NCI-H2227 treated with DMSO at 0.1 percent for 48 hours (cell line): ENCODE measurements at places on chromosomes 5 and 9.

DNA sequence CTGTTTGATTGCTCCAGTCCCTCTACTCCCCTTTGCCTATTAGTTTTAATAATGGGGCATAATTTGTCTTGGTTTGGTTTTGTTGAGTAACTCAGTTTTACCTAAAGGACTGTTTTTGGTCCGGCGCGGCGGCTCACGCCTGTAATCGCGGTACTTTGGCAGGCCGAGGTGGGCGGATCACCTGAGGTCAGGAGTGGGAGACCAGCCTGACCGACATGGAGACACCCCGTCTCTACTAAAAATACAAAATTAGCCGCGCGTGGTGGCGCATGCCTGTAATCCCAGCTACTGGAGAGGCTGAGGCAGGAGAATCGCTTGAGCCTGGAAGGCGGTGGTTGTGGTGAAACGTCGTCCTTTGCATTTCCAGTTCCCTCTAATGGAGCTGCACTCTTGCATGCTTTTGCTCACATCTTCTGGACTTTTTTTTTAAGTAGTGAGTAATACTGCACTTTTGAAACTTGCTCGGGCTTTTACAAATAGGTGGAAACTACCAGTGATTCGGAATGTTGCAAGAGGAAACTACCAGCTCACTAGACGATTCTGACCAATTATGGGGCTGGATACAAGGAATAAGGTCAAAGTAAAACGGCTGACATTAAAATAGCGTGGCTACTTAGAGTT, 721 bp upstream of the MAML1 start:
- DNase-seq: peak; percentile 61

GRCh38 chr9:76866689-76867088, 39.2 kb downstream of the PRUNE2 start:
- DNase-seq: no peak

DNA sequence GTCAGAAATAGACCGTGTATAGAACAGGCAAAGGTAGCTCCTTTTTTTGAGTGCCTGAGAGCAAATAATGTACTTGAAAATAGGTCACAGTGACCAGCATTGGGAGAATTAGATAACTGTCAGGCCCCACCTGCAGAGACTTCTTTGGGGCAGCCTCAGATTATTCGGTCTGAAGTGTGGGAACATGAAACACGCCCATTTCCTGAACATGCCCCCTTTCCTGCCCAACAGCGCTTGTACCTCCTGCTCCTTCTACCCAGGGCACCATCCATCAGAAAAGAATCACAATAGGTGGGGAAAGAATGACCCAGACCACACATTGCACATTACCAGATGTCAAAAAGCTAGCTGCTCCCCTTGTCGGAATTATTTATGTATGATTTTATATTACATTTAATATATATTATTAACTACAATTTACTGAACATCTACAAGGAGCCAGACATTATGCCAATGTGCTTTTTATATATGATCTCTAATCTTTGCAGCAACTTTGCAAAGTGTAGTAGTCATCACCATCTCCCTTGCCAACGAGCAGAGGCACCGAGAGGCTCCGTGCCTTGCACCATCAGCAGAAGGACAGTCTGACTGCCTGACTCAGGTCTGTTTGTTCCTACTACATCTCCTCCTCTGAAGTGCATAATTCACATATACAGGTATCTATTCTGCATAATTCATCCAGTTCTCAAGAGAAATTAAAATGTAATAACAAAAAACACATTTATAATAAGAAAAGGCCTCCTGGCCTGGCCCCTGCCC, 39.5 kb downstream of the PTPN3 start:
- DNase-seq: no peak

GRCh38 chr9:82122731-82123130, 134.2 kb downstream of the SPATA31D1 start:
- DNase-seq: no peak

DNA sequence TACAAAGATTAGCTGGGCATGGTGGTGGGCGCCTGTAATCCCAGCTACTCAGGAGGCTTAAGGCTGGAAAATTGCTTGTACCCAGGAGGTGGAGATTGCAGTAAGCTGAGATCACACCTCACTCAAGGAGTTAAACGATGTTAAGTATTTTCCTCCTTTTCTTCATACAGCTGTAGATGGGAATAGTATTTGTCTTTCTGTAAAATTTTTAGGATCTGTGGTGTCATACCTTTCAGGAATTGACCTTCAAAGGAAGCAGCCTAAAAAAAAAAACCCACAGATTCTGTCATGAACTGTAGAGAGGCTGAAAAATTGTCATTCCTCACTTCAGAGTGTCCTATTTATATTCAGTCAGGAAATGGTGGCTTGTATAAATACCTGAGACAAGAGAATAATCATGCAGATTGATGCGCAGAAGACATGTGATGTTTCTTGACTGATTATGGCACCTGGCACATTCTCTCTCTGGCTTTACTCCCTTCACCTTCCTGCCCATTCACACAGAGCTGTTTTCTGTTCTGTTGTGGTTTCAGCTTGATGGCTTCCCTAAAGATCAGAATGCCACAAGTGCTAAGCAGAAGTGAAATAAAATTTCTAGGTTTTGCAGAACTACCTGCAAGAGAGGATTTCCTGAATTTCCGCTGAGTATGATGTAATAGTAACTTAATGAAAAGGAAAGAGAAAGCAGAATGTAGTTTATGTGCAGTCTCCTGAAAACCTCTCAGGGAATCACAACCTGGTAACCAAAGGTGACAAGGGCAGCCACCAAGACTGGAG, 3.8 kb downstream of the IFNA1 start:
- no peak for DNase-seq

DNA sequence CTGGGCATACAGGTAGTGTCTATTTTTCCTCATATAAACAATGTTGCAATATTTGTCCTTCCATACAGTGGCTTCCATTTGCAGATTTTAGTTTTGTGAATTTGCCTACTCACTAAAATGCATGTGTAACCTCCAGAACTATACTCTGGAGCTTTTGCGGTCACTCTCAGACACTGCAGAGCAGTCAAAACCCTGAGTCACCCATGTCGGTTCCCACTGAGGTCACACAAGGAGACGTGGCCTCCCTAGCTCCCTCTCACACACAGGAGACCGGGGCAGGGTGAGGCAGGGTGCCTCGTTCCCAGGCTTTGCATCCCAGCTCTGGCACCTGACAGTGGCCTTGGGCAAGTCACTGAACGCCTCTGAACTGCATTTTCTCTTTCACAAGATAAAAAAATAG, 55.5 kb upstream of the ZNF354A start:
- DNase-seq: no peak

DNA sequence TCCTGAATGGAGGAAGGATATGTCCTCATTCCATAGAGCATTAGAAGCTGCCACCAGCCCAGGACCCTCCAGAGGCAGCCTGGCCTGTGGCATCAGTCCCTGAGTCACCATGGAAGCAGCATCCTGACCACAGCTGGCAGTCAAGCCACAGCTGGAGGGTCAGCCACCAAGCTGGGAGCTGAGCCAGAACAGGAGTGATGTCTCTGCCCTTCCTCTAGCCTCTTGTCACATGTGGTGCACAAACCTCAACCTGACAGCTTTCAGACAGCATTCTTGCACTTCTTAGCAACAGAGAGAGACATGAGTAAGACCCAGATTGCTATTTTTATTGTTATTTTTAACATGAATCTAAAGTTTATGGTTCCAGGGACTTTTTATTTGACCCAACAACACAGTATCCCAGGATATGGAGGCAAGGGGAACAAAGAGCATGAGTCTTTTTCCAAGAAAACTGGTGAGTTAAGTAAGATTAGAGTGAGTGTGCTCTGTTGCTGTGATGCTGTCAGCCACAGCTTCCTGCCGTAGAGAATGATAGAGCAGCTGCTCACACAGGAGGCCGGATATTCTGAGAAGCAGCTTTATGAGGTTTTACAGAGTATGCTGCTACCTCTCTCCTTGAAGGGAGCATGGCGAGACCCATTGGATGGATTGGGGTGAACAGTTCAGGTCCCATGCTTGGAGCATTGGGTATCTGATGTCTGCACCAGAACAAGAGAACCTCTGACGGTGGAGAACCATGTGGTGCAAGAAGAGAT, 13.0 kb upstream of the CYFIP2 start:
- DNase-seq: no peak
